ENCODE measurements at places on chromosomes 12 and 14.
A peak's percentile ranks its signal among the peaks of the same experiment; 100 is the strongest.

GRCh38 chr12:29050503-29050902 lies 98.6 kb upstream of the FAR2 start:
- DNase-seq: peak; percentile 4

- no peak for DNase-seq
Observed at GRCh38 chr12:80625901-80626300, 81.5 kb upstream of the MYF6 start.

GRCh38 chr12:6340745-6341416 lies 995 bp downstream of the TNFRSF1A start:
- peak; percentile 66 for DNase-seq

DNA sequence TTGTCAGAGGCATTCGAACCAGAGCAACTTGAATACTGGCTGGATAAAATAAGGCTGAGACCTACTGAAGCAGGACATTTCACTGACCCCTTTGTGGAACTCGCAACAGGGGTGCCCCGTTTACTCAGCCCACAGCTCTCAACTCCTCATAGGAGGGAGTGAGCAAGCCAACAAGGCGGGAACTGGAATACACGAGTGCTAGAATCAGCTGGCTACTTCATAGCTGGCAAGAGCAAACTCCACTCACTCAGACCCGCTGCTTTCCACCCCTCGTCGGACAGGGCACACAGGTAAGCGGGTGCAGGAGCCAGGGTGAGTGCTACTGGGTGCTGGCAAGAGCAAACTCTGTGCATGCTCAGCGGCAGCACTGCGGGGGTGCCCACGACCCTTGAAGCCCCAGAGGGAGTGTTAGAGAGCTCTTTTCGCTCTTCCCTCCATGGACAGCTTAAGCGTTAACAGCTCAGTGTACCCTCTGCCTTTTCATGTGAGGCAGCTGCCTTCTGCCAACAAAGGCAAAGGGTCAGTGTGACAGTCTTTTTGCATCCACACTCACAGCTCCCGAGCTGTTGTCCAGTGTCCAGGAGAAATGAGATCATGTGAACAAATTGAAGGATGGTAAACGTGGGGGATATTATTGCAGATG lies 15.7 kb downstream of the CAPZA3 start:
- DNase-seq: no peak

DNA sequence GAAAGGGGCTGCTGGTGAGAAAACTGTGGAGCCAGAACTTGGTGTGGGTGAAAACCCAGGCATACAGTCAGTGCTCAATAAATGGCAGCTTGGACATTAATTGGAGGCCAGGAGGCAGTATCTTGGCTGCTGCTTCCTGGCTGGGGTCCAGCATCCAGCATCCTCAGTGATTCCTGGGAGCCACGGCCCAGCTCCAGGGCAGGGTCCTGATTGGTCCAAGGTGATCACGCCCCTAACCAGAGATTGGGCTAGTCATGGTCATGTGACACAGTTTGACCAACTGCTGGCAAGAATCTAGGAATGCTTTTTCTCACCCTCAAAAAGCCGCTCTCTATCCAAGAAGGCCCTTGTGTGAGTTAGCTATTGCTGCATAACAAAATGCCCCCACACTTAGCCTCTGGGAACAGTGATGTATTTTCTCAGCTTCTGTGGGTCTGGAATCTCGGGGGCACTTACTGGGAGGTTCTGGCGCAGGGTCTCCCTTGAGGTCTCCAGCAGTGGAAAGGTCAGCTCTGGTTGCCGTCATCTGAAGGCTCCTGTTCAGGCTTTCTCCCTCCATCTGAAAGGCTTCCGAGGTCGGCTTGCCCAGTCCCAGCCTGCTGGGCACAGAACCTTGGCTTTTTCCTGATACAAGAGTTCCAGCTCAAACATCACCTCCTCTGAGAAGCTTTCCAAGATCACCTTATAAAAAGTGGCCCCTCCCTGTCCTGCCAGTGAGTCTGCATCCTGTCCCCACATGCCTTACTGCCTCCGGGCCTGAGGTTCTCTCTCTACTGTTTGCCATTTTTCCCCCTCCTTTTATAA lies 119.2 kb upstream of the NCOR2 start:
- DNase-seq: no peak

- no peak for DNase-seq
Observed at GRCh38 chr12:2998789-2999264, 39.6 kb downstream of the TEAD4 start.

DNA sequence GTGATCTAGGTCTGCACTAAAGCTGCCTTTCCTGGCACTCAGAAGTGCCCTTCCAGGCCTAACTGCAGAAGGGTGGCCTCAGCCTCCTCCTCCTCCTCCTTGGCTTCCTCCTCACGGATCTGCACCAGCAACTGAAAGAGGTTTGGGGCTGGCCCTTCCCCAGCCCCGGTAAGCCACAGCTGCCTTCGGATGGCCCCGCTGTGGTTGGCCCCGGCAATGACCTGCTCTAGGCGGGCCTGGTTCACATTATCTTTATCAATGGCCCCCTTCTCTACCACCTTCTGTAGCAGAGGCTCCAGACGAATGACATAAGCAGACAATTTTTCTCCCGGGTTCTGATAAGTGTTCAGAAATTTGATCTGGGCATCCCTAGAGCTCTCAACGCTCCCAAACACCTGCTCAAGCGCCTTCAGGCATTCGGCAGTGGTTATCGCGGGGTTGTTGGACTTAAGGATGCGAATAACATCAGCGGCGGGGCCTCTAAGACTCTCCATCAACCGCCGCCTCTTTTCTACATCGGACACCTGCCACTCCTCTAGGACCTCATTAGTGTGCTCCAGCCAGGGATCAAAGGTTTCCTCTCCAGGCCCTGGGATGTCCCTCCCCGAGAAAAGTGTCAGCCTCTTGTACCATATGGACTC lies 1.5 kb downstream of the PNMA1 start:
- DNase-seq: peak; percentile 16

DNA sequence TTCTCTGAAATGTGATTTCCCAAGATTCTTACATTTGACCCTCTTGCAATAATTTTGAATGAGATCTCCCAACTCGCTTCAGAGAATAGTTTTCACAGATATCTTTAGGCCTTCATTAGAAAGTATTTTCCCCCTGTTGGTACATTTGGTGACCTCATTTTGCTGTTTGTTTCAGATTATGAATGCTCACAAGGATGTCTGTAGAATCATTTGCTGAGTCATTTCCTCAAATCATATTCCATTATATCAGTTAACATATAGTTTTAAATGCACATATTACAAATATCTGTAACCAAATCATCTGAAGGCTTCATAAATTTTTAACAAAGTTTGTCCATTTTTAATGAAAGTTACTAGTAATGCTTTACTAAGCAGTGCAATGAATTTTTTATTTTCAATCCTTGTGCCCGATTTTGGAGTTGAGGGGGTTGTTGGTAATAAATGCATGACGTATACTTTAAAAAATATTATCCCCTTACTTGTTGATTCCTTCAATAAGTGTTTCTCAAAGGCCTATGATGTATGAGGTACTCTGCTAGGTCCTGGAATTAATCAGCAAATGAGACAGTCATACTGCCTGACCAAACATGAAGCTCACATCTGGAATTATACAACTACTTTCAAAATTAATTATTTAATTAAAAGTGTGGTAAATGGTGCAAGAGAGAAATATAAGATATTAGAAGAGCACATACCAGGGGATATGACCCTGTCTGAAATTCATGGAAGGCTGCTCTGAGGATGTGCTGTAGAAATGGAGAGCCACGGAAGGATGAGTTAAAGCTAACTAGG lies 126.9 kb upstream of the RAP1B start:
- DNase-seq: peak; percentile 45

GRCh38 chr12:2501464-2502191 lies 293.1 kb upstream of the FKBP4 start:
- DNase-seq: peak; percentile 30

- DNase-seq: no peak
Observed at GRCh38 chr12:116463366-116463765, 95.8 kb upstream of the MAP1LC3B2 start.

- DNase-seq: peak; percentile 13
Observed at GRCh38 chr12:11622876-11623281, 26.6 kb upstream of the ETV6 start.

- DNase-seq: peak; percentile 89
Observed at GRCh38 chr12:61915420-61915819, 344.8 kb upstream of the USP15 start.

GRCh38 chr12:87246726-87247125 lies 782.5 kb downstream of the C12orf50 start:
- no peak for DNase-seq

DNA sequence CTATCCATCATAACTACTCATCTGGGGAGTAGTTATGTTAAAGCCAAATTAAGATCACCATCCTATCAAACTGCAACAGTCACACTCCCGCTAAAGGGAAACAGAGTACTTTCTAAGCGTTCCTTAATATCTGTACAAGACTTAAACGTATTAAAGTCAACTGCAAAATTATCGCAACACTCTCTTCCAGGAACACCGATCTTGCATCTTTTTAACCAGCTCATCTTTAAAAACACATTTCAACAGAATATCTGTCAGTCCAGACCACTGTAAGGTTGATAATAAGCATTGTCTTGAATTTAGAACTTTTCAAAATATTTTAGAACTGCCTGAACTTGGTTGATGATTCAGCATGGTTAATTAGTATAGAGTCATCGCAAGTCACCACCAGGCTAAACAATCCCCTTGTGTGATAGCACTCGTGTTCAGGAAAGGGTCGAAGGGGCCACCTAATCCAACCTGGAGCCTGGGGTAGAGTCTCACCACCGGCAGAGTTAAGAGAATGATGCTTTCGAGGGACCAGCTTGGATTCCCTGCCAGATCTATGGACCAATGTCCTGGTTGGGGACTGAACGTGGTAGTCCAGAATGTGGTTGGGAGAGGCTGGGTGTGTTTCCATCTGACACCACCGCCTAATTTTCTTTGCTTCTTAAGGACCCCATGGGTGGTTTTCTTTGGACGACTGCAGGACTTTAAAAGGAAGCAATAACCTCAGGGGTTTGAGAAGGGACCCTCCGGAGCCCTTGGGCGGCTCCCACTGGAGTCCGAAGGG lies 890 bp downstream of the SPTLC2 start:
- no peak for DNase-seq

GRCh38 chr12:14795028-14795448 lies 8.2 kb downstream of the WBP11 start:
- DNase-seq: no peak

DNA sequence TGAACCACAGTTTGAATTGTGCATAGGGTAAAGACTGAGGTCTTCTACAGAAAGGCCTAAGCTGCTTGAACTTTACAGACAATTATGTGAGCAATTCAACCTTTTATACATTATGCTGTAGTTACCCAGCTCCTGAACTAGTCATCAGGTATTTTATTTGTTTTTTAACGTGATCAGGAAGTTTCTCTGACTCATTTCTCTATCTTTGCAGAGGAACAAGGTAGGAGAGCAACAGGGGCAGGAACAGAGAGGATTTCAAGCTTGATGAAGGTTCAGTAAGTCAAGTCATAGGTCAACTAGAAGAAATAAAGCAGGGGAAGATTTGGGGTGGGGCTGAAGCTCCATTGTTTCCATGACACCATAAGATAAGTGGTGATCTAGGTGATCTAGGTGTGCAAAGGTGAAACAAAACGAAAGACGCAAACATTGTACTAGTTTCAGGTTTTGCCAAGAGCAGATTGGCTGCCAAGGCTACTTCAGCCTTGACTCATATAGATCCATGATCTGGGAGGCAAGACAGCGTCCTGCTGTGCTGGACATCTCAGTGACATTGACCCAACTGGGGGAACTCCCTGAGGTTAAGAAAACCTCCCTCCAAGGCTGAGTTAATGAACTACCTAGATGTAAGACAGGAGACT lies 198.1 kb downstream of the DAD1 start:
- DNase-seq: no peak

DNA sequence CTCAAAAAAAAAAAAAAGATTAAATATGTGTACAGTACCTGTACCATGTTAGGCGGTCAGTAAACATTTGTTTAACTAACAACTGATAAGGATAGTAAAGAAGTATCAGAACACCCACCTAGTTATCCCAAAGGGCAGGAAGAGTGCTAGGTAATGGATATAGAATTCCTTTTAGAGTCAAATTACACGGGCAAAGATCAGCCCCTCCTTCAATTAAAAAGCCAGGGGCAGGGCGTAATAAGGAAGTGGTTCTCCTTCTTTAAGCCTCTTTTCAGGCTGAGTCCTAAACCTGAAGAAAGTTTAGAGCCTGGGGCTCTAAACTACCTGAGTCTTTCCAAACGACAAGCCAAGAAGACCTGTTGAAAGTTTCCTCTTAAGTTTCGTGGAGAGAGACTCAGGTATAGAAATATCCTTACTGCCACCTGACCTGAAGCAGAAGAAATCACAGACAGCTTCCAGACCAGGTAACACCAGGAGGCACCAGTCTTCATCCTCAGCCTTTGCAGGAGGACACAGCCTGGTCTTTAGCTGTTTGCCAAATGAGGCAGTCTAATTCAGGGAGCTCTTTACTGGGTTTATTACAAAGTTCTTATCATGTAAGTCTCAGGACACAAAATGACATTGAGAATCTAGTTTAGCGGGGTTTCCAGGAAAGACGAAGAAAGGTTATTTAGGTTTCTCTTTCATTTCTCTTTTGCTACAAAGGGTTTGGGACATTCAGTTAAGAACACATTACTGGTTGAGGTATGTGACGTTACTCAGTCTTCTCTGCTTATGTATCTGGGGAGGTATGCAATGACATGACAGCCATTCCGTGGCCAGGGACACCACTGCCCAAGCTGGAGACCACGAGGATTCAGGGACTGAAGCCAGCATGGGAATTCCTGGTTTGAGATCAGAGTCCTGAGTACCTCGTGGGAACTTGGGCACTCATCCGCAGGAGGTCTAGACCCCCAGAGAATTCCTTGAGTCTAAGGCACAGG lies at the start of gene BCL2L14:
TSS of gene BCL2L14 (plus strand) at position 266 of the 983 bp plus-strand sequence. CDS start 8,367 bp downstream, outside the sequence.
- no peak for DNase-seq

- DNase-seq: no peak
Observed at GRCh38 chr12:103128862-103129501, 171.5 kb downstream of the ASCL1 start.

DNA sequence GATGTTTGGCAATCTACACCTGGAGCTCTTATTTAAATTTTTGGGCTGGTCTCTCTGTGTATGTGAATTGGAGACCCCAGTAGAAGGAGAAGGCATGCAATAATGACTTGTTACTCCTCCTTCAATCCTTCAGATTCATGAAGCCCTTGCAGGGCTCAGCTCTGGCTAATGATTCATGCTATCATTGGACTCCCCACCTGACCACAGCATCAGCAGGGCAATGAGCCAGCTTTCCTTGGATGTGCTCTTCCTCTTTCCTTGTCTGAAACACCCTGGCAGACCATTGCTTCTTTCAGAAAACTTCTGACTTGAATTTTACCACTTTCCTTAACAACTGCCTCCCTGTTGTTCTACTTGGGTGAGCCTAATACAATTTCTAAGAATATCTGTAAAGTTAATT lies 1019.2 kb downstream of the AACS start:
- no peak for DNase-seq

All from inflammatory macrophage (primary cell).